Activated naive CD4-positive, alpha-beta T cell treated with anti-CD3 and anti-CD28 coated beads, Interleukin-2, amount 10 ng/mL, durations not matched to agents 5 hours and 36 hours (primary cell): ENCODE measurements at places on chromosomes 1 and 21. TPM values are rescaled to one million over a fixed set of nuclear protein-coding genes. Genes with fewer than 3 reads are reported as not detected.

Gene ACBD6
- 40.2 TPM for total RNA-seq

Gene KIF21B
- 109 TPM for total RNA-seq

Gene CYP4A11
- not detected for total RNA-seq

Gene SPRR1A
- not detected for total RNA-seq

Gene MIB2
- total RNA-seq, result 45.9 TPM

Gene RHBG
- not detected for total RNA-seq

Gene UMODL1
- 0.19 TPM for total RNA-seq

Gene SLAMF7
- 8.2 TPM for total RNA-seq

Gene C1orf52
- 25.2 TPM for total RNA-seq

Gene MTX1
- 30.6 TPM for total RNA-seq

Gene NBPF4
- total RNA-seq, result not detected

Gene C1orf167
- not detected for total RNA-seq

Gene NUP210L
- total RNA-seq, result 0.08 TPM

Gene FBLIM1
- not detected for total RNA-seq

Gene TFF2
- total RNA-seq, result not detected

Gene NTNG1
- total RNA-seq, result not detected

Gene OVAAL
- not detected for total RNA-seq

Gene AGMAT
- total RNA-seq, result 15.7 TPM

Gene DIO1
- not detected for total RNA-seq

Gene GJA5
- total RNA-seq, result not detected

Gene KMO
- not detected for total RNA-seq

Gene SELP
- 0.66 TPM for total RNA-seq

Gene THEM5
- total RNA-seq, result not detected

Gene RIMS3
- 3.9 TPM for total RNA-seq

Gene HSD11B1
- total RNA-seq, result 1.2 TPM

Gene RIIAD1
- total RNA-seq, result not detected

Gene TMCC2
- 1.1 TPM for total RNA-seq

Gene ELF3
- 0.33 TPM for total RNA-seq

Gene S100B
- total RNA-seq, result 0.68 TPM

Gene OR2T2
- total RNA-seq, result not detected

Gene DEPDC1
- 16.5 TPM for total RNA-seq

Gene LHX8
- not detected for total RNA-seq

Gene UBQLN4
- total RNA-seq, result 26.2 TPM

Gene MTARC1
- total RNA-seq, result not detected

Gene UTS2
- not detected for total RNA-seq

Gene CD164L2
- 0.18 TPM for total RNA-seq

Gene TRIM46
- total RNA-seq, result 16.4 TPM

Gene CD52
- total RNA-seq, result 1,791 TPM

Gene CREB3L4
- total RNA-seq, result 6.0 TPM

Gene HPCA
- total RNA-seq, result 0.48 TPM

Gene GBP4
- 80.9 TPM for total RNA-seq

Gene CYP4A22
- total RNA-seq, result not detected

Gene RIMKLA
- total RNA-seq, result 2.0 TPM

Gene LCE1F
- total RNA-seq, result not detected

Gene CEP170
- 30.3 TPM for total RNA-seq

Gene PRKAB2
- total RNA-seq, result 12.1 TPM

Gene B3GALT2
- total RNA-seq, result 0.26 TPM

Gene ERG
- total RNA-seq, result not detected

Gene TACSTD2
- total RNA-seq, result not detected

Gene LENEP
- total RNA-seq, result 0.63 TPM

Gene SYT6
- not detected for total RNA-seq

Gene BTG3
- 31.2 TPM for total RNA-seq

Gene LCE1D
- not detected for total RNA-seq

Gene HLX
- total RNA-seq, result not detected

Gene HES2
- 0.35 TPM for total RNA-seq

Gene VWA1
- 0.33 TPM for total RNA-seq

Gene KCNH1
- total RNA-seq, result not detected
